ENCODE measurements at places on chromosomes 7 and 10.

DNA sequence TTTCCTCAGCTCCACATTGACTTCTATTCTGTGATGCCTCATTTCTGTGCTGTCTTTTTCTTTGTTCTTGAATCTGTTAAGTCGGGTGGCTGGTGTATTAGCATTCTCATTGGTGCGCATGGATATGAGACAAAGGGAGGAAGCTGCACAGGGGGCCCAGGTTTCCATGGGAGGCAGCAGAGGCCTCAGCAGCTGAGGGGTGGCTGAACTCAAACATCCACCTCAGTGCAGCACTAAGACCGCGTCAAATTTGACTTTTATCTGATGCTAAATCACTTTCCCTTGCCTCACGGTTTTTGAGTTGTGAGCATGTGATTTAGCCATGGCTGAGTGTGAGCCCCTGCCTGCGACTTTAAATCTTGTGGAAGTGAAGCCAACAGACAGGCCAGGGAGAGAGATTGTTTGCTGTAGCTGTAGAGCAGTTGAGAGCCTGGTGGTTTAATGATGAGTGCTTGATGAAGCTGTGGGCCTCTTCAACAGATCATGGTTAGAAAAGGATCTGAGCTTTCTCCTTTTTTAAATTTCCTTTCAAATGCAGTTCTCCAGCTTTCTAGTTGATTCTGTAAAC lies 193.3 kb upstream of the ZNF804B start:
- DNase-seq, result no peak

DNA sequence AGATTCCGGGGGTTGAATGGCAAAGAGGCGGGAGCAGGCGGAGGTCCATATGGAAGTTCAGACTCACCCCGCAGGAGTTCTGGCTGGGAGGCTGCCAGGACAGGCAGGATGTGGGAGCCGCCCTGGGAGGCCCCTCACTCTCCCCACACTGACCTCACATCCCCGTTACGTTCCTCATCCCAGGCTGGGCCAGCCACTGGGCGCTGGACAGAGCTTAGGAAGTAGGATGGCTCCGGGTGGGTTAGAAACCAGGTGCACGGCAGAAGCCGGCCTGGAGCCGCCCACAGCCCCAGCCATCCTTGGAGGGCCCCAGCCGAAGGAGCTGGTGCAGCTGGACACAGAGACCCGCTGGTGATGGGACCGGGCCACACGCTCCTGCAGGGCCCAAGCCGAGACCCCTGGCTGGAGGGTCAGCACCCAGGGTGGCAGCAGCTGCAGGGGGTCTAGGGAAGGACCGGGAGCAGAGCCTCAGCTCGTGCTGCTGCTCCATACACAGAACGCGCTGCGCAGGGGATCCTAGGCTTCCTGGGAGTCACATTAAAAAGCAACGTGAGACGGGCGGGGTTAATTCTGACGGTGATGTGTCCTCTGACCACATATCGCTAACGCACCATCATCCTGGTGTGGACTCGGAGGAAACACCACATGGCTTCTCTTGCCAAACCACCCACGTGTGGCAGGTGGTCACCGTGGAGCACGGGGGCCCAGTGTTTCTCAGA lies 98.6 kb upstream of the DIP2C start:
- DNase-seq, result no peak

DNA sequence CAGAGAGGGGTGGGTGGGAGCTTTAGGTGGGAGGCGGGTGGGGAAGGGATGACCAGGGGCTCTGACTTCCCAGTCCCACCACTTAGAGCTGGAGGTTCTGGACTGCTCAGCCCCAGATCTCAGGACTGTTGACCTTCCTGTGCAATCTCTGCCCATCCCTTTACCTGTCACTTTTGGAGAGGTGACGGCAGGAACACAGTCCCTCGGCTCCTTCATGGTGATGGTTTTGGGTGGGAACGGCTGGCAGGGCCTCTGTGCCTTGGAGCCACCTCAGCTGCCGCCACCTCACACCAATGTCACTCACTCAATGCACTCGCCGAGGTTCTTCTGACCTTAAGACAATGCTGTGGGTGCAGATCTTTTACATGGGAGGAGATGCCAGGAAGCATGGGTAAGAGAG lies 49.0 kb downstream of the TMEM270 start:
- DNase-seq, result no peak

GRCh38 chr7:116340943-116341907 lies 130.9 kb downstream of the TES start:
- DNase-seq, result no peak

DNA sequence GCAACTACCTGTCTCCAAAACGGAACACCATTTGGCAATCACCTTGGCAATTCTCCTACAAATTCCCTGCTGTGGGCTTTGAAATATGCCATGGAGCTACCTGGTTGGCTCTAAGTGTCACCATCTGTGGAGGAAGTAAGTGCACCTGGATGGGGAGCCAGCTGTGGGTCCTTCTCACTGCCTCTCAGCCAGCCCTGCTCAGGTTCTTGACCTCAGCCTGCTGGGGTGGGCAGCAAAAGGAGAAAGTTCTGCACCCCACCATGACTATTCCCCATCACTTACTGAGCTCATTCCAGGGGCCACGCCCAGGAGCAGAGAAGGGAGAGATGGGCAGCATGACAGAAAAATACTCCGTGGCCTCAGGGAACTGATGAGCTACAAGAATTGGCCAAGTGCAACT lies 158.7 kb downstream of the TNS3 start:
- DNase-seq, result no peak

- no peak for DNase-seq
Observed at GRCh38 chr7:102860351-102860811, 52.4 kb upstream of the LRRC17 start.

GRCh38 chr7:46848311-46848710 lies 733.6 kb downstream of the TNS3 start:
- DNase-seq, result no peak

- no peak for DNase-seq
Observed at GRCh38 chr7:108114117-108114841, 15.9 kb downstream of the LAMB4 start.

DNA sequence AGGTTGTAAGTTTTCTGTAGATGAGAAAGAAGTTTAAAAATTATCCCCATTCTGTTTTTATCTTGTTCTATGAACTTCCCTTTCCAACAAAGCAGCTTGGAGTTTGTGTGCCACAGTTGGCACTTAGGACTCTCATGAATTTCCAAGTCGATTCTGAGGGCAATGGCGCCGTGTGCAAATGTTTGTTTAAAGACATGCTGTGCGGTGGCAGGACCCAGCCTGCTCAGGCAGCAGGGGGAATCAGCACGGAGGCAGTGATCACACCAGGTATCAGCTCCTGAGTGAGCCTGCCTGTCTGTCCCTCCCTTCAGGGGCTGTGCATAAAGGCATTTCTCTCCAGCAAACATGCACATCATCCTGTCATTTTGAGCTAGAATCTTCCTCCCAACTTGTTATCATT lies 109.8 kb upstream of the WDR11 start:
- no peak for DNase-seq

GRCh38 chr7:102834999-102835398 lies 77.8 kb upstream of the LRRC17 start:
- no peak for DNase-seq

GRCh38 chr10:11720260-11720741 lies 21.9 kb upstream of the ECHDC3 start:
- DNase-seq, result no peak

GRCh38 chr10:117322260-117322659 lies 53.0 kb downstream of the PDZD8 start:
- DNase-seq, result no peak

GRCh38 chr7:129146237-129146979 lies 1.9 kb downstream of the TSPAN33 start:
- DNase-seq, result no peak

DNA sequence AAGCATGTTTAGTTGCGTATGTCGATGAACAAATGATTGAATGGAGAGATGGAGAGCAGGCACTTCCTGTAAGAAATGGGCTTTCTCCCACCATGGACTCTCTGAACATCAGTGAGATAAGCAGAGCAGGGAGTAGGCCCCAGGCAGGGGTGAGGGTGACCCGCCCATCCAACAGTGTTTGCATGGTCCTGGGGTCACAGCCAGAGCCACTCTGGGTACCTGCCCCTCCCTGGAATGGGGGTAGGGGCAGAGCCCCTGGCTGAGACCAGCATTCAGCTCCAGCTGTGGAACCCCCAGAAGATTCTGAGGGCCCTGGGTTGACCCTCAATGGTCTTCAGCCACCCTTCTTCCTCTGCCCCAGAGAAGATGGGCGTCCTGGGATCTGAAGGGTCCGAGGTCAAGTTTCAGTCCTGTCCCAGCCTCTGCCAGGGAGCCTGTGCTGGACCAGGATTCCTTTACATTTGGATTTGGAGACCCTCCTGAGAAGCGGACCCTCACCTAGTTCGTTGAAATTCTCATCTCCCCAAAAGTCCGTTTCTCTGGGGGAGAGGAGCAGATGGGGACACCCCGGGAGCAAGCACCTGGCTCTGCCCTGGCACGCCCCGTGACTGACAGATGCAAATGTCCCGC lies 2.4 kb upstream of the FGF8 start:
- DNase-seq, result no peak

DNA sequence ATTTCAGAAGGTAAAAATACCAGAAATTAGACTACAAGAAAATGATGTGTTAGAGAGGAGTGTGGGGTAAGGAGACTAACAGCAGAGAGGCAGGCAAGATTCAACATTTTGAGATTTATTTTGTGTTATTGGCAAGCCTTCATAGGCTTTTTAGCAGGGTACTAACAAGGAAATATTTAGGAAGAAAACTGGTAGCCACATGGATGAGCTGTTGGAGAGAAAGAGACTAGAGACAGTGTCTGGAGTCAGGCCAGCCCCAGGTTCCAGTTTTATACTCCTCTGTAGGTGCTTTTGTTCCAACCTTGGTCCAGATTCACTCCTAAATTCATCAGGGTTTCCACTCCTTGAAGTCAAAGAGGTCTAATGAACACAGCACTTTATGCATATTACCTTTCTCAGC lies 41.1 kb downstream of the GPRIN2 start:
- no peak for DNase-seq

DNA sequence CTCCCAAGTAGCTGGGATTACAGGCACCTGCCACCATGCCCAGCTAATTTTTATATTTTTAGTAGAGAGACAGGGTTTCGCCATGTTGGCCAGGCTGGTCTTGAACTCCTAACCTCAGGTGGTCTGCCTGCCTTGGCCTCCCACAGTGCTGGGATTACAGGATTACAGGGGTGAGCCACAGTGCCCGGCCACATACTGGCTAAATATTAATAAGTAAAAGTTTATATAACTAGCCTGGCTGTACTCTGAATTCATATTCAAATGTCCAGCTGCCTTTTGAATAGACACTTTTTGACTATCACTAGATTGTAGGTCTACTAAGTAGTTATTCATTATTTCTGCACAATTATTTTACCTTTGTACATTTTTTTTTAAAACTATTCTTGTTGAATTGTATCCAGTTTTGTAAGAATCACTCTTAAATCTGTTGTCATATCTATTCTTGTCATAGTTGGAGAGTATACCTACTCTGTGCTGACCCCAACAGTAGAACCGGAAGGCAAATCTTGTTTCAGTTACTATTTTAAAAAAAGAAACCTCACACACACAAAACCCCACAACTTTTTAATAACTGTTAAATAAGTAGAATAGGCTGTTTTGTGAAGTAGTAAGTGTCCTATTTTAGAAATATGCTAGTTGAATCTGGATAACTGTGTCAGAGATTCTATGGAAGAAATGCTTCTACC lies 29.6 kb downstream of the MINPP1 start:
- no peak for DNase-seq

- DNase-seq, result no peak
Observed at GRCh38 chr10:110349831-110350230, 45.1 kb upstream of the SMNDC1 start.

DNA sequence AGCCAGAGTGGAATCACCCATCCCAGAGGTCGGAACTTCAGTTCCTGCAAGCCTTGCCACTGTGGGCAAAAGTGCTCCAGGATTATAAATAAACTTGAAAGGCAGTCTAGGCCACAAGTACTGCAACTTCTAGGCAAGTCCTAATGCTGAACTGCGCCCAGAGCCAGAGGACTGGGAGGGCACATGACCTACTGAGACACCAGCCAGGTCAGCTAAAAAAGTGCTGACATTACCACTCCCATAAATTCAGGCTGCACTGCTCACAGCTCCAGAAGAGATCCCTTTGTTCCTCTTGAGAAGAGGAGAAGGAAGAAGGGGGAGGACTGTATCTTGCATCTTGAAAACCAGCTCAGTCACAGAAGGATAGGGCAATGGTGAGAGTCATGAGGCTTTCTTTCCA lies 1084.1 kb upstream of the PHF14 start:
- no peak for DNase-seq

DNA sequence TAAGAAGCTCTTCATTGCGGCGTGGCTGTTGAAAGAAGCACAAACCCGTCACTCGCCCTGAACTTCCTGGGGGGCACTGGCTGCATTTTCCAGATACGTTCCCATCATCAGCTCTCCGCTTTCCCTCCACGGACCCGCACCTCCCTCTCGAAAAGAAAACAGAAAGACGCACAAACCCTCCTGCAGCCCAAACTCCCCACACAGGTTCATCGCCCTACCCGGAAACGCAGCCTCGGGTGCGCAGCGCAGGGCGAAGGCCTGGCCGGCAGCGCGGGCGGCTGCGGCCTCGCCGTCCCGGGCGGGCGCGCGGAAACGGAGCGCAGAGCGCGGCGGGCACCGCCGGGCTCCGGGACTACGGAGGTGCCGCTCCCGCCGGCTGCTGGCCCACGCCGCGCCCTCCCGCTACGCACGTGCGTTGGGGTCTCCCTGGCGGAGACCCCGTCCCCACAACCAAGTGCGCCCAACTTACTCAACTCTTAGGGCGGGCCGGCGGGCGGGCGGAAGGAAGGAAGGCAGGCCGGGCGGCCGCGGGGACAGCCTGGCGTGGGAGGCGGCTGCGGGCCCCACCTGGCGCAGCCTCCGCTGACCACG lies 822 bp downstream of the ZNF800 start:
- DNase-seq, result peak; percentile 45

DNA sequence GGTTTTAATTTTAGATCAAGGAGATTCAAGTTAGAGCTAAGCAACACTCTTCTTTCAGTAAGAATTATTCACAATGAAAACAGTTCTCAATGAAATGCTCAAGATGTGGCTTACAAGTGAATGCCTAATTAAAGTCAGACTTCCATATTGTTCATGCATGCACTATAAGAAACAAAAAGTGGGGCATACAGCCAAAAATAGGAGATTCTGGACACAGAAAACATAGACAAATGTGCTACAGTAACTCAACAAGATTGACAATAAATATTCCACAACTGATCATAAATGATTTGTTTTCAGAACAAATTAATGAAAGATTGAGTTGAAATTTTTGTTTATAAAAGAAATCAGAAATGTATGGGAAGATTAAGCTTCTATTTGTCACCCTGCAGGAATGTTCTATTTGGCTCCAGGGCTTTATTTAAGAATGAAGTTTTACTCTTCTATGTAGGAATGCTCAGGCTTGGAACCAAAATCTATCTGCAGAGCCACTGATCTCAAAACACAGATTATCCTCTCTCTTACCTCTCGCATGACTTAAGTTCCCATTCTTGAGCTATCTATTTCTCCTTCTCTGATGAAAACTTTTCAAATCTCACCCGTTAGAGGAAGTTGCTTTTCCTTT lies 89.0 kb upstream of the PIP4K2A start:
- no peak for DNase-seq

DNA sequence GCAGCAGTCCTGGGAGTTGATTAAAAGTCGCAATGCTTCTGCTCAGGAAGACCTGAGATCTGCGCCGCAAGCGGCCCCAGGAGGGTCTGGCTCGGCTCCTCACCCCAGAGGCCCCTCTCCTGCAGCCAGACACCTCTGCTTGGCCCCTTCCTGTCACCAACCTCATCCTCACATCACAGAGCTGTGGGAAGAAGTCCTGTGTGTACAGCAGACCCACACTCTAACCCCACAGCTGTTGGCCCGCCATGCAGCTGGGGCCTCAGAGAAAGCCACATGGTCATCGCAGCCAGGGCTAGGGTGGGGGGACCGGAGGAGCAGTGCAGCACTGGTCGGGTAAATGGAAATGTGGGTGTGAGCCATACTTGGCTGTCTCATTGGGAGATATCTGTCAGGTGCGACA lies 97.7 kb downstream of the RGS10 start:
- no peak for DNase-seq
